ENCODE measurements at places on chromosomes 13 and 19. TPM values are rescaled to one million over a fixed set of nuclear protein-coding genes. Genes with fewer than 3 reads are reported as not detected.
A peak's percentile ranks its signal among the peaks of the same experiment; 100 is the strongest.

GRCh38 chr13:48230541-48230940 lies 2.5 kb upstream of the ITM2B start:
- DNase-seq: no peak

Gene FEM1A
- total RNA-seq: 16.9 TPM

DNA sequence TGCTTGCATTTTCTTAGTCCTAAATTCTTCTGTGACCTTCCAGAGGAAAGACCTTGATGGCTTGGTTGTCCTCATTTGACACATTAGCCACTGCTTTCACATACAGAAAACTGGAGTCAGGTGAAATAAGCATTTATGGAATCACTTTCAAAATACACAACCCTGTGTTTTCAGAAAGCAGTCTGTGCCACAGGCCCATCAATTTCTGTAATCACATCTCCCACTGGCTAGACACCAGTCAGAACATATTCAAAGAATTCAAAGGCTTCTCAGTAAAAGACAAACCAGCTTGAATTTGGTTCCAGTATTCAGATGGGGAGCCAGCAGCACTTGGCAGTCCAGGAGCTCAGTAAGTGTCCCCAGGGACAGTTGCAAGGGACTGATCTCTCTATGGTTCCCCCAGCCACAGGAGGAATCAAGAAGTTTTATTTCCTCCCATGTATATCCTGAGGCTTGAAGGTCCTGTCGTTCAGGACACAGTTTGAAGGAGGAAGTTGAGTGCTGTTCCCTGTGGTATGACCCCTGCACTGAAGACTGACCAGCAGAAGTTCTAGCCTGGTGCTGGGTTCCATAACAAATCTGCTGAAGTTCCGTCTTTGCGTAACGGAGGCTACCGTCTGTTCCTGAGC lies 214.3 kb downstream of the FOXO1 start:
- DNase-seq: no peak

DNA sequence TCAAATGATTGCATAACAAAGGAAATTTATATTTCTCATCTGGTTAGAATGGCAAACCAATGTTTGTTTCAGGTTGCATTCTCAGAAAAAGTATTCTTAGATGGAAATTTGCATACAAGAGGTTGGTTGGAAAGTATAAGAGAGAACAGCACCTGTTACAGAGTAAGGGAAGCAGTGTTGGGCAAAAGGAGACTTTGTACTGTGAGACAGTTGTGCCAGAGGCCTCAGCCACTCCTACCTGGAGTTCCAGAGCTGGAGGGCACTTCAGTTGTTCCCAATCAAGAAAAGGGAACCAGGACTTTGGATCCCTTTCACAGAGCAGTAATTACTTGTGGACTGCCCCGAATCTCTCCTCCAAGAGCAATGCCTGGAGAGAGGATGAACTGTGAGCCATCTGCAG lies 81.8 kb downstream of the SPRY2 start:
- DNase-seq: no peak

Gene TEX26
- not detected for total RNA-seq

DNA sequence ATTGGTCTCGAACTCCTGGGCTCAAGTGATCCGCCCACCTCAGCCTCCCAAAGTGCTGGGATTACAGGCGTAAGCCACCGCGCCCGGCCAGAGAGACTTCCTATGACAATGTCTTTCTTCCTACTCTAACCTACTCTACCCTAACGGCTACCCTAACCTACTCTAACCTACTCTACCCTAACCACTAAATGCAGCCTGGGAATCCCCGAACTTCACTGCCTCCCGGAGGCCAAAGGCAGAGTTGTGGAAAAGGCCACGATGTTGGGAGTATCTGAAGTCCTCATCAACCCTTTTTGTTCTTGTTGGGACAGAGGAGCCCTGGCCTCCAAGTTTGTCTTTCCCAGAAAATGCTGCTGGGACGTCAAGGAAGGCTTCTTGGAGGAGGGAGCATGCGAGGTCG lies 967 bp upstream of the NR2C2AP start:
- no peak for DNase-seq

GRCh38 chr19:3275583-3276340 lies 51.3 kb downstream of the CELF5 start:
- DNase-seq: peak; percentile 51

Gene CYP2A6
- not detected for total RNA-seq

- no peak for DNase-seq
These were observed 19.3 kb upstream of the LGALS13 start for GRCh38 chr19:39582891-39583625.

DNA sequence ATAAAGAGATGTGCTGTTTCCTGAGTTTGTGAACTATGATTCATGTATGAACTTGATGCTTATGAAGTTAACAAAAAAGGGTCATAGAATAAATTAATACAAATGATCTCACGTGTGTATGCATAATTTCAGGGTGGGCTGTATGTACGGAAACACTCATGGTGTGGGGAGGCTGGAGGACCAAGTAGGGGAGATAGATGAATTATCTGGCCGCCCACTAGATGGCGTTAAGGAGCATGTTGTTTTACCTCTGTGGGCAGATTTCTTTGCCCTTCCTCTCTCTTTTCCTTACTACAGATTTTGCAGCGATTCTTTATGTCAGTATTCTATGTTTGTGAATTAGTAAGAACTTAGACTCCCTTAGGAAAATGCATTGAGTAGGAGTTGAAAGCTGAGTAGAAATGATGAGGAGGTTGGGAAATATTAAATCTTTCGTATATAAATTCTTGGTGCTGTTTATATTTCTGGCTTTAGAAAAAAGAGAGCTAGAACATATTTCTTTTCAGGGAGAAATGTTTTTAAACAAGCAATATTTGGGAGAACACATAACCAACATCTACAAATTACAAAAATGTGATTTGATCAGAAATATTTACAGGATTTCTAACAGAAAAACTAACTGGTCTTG lies 47.4 kb upstream of the TMTC4 start:
- DNase-seq: peak; percentile 71

DNA sequence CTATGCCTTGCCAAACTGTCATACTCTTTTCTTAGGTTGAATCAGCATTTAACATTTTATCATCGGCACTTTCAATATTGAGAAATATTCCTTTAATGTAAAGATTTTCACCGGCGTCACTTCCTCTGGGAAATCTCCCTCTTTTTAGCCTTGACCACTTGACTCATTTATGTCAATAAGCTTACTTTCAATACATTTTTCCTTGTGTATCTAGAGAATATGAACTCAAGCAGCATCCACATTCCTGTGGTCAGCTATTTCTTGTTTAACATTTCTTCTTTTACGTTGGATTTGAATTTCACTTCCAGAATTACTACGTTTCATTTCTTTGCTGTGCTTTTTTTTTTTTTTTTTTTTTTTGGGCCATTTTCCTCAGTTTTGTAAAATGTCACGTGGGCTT lies 271.2 kb upstream of the HTR2A start:
- no peak for DNase-seq

DNA sequence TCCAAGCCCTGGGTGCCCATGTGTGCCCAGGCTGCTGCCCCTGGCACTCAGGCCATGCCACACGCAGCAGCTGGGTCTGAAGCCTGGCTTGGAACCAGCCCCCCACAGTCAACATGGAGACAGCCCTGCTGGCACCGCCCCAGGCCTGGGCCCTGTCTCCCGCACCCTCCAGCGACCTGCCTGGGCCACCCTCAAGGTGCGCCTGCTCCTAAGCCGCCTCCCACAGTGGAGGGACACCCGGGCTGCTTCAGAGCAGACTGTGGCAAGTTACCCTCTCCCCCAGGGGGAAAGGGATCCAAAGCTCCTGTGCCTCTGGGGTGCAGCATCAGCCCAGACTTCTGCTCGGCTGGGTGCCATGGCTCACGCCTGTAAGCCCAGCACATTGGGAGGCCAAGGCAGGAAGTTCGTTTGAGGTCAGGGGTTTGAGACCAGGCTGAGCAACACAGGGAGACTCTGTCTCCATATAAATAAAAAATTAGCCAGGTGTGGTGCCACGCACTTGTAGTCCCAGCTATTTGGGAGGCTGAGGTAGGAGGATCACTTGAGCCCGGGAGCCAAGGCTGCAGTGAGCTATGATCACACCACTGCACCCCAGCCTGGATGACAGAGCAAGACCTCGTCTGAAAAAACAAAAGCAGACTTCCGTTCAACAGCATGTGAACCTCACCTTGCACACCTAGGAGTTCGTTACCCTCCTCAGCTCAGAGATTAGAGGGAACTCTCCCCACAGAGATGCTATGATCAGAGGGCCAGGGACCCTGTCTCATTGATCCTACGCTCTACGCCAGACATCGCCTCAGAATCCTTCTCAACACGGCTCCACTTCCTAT lies 15.6 kb downstream of the ELL start:
- DNase-seq: no peak

GRCh38 chr19:45981350-45981749 lies 7.7 kb upstream of the NOVA2 start:
- no peak for DNase-seq

Gene DIAPH3
- total RNA-seq: 17.3 TPM

Gene INSR
- 14.1 TPM for total RNA-seq

Gene IFNL1
- not detected for total RNA-seq

GRCh38 chr19:18802354-18802753 lies 11.2 kb upstream of the COMP start:
- DNase-seq: no peak

Gene BCL3
- total RNA-seq: 2.2 TPM

DNA sequence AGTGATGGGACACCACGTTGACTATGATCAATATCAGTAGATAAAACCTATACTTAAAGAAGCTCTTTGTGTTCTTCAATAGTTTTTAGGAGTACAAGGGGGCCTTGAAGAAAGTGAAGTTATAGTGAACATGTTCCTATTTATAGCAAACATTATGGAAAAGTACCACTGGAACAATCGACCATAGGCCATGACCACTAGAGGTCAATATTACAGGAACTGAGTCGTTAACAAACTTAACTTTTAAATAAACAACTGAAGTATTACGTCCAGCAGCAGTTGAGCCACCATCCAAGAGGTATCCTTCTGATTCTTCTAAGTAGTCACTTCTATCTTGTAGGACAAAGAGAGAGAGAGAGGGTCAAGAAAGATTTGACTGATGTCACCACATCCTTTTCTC lies 391.0 kb upstream of the SLITRK5 start:
- DNase-seq: no peak

GRCh38 chr19:54448040-54448773 lies 792 bp upstream of the LENG8 start:
- DNase-seq: peak; percentile 38

DNA sequence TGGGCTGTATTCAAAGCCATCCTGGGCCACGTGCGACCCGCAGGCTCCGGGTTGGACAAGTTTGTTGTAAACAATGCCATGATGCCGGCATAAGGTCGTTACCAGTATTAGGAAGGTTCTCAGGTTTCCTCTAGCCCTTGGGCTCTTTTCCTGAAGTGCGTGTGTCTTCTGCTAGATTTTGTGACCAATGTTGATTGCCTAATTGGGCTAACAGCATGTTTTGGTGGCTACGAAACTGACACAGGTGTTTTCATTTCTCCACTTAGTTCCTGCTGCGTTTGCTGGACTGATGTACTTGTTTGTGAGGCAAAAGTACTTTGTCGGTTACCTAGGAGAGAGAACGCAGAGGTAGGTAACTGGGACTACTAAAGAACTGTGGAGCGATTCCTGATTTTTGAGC lies 20.3 kb downstream of the ALOX5AP start:
- no peak for DNase-seq

DNA sequence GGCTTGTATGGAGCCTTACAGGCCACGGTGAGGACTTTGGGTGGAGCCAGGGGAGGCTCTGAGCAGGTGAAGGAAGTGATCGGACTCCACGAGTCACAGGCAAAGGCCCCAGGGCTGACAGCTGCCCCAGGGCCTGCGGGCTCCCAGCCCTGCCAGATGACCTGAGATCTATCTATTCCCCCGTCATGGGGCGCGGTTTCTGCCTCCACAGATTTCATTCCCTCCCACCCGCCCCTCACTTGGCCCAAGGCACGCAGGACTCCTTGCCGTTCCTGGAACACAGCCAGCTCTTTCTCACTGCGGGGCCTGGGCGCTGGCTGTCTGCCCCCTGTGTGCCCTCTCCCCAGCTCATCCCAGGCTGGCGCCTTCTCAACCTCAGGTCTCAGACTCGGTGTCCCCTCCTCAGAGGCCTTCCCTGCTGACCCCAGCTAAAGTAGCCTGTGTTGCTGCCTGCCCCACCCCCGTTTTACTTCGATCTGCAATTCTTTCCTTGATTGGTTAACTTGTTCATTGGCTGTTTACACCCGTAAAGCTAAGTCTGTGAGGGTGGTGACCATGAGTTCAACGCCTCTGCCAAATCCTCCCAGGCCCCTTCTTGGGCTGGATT lies 13.9 kb upstream of the PAK4 start:
- DNase-seq: no peak

DNA sequence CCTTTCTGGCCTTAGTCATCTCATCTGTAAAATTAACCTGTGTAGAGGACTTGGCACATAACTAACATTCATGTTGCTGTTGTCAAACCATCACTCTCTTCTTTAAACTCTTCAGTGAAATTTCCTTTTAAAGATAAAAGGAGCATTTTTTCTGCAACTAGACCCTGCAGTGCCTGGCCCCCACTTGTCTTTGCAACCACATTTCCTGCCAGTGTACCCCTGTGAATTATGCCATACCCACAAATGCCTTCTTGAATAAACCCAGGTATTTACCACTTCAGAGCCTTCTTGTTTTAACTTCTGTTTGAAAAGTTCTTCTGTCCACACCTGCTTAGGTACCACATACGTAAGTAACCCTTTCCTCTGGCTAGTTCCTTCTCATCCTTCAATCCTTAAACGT lies 118.8 kb downstream of the CDK8 start:
- no peak for DNase-seq

GRCh38 chr13:44303681-44304432 lies 69.8 kb upstream of the SERP2 start:
- DNase-seq: no peak

Gene FBXO17
- total RNA-seq: 30.9 TPM

Gene OR7C1
- not detected for total RNA-seq

DNA sequence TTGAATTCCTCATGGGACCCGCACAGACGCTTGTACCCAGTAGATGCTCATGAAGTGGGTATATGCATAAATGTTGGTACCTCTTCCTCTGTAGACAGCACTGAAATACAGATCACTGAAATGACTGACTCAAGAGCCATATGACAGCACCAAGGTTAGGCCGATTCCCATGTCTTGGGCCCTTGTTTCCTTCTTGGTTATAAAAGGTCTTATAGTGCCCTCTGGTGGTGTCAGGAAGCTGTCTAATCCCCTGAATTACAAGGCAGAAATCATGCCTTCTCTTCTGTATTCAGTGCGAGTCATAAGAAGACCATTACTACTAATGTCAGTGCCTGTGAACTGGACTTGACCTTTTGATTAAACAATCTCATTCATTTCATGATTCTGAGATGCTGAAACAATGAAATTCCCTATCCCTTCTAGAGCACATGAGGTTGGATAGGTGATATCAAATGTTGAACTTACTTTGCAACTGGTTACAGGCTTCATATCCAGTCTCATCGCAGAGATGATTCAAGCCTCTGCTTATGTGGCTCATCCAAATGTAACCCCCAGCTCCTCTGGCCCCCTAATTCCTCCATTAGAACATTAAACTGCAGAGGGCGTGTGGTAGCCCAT lies 59.7 kb downstream of the SPATA13 start:
- DNase-seq: peak; percentile 58

Gene C13orf46
- 0.66 TPM for total RNA-seq

Gene SPHK2
- total RNA-seq: 50.3 TPM

GRCh38 chr13:35600137-35600536 lies 123.6 kb upstream of the MAB21L1 start:
- DNase-seq: no peak

- no peak for DNase-seq
These were observed 44.4 kb upstream of the WDFY2 start for GRCh38 chr13:51539887-51540286.

GRCh38 chr13:99827011-99827772 lies 144.4 kb downstream of the ZIC5 start:
- no peak for DNase-seq

Data from neural crest cell (in vitro differentiated cells).